ENCODE measurements at places on chromosomes 6 and 20. TPM values are rescaled to one million over a fixed set of nuclear protein-coding genes. Genes with fewer than 3 reads are reported as not detected.

HLA-DOB gene
- total RNA-seq: not detected

TMEM217 gene
- 0.40 TPM for total RNA-seq

TAGAP gene
- total RNA-seq: not detected

ERVFRD-1 gene
- total RNA-seq: not detected

HLA-G gene
- not detected for total RNA-seq

RSPH3 gene
- 4.6 TPM for total RNA-seq

CCN5 gene
- not detected for total RNA-seq

SRMS gene
- total RNA-seq: not detected

SLC44A4 gene
- not detected for total RNA-seq

PEX7 gene
- total RNA-seq: 15.7 TPM

GSTA4 gene
- total RNA-seq: 25.8 TPM

CDSN gene
- not detected for total RNA-seq

KHDC3L gene
- total RNA-seq: not detected

SNAP91 gene
- total RNA-seq: not detected

SLC26A8 gene
- not detected for total RNA-seq

GPR63 gene
- 0.57 TPM for total RNA-seq

NOTCH4 gene
- total RNA-seq: 0.26 TPM

HDGFL1 gene
- not detected for total RNA-seq
